ENCODE measurements at places on chromosomes 1 and 21.

DNA sequence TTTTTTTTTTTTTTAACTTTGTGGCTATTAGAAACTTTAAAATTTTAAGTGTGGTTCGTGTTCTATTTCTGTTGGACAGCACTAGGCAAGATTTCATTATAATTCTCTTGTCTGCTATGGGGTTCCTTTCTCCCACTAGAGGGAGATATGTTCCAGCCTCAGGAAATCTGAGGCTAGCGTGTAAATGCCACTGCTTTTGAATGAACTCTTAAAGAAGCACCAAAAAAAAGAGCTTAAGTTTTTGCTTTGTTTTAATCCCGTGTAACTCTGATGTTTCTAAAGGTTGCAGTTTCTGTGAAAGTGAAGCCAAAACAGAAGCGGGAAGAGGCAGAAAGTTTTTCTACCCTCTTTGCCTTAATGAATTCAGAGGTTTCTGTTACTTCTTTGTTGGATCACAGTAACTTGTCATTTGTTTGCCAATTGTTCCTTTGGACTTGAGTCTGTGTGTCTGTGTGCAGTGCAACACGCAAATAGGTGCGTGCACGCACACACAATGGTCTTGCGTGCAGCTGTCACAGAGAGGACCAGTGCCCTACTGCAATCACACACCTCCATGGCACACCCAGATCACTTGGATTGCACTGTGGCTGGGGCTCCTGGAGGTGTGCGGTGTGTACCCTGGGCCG lies 32.3 kb downstream of the HHAT start:
- no peak for DNase-seq

GRCh38 chr1:8412183-8412831 lies 94.4 kb downstream of the SLC45A1 start:
- DNase-seq = no peak

- DNase-seq = peak; percentile 15
Measured at GRCh38 chr1:81801651-81802456, 1.1 kb downstream of the ADGRL2 start.

- DNase-seq = no peak
Measured at GRCh38 chr1:4986306-4986705, 331.9 kb downstream of the AJAP1 start.

DNA sequence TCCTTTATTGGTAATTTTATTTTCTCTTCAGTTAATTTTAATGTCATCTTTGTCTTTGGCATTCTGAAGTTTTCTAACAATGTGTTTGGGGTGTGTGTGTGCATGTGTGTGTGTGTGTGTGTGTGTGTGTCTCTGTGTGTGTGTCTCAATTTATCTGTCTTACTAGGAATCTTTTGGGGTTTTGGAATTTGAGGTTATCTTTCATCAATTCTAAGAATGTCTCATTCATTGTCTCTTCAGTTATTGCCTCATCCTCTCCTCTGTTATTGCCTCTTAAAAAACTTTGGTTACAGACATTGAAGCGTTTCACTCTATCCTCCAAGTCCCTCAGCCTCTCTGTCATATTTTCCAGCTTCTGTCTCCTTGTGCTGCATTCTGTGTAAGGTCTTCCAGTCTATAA lies 18.1 kb upstream of the SAMD13 start:
- no peak for DNase-seq

All from posterior cingulate gyrus (tissue), 11 donors.